Suprapubic skin (tissue), 4 donors: ENCODE measurements at places on chromosomes 3 and 15.

DNA sequence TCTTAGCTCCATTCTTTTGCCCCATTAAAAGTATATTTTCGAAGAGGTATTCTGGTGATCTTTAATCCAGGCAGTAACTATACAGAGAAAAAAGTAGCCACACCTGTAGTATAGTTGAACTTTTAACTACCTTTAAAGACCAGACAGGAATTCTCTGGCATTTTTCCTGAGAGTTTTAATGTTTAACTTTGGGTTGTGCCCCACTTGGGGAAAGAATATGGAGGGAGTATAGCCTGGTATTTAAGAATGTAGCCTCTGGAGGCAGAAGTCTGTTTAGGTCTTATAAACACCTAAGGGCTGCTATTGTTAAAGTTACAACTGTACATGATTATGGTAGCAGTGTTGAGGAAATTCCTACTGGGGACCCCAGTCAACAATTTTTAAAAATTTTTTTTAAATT is 19.3 kb downstream of the C3orf85 start:
- DNase-seq = no peak
- no peak overlapping the region for H3K27ac ChIP-seq
- H3K4me3 ChIP-seq = no peak overlapping the region
- no peaks in the 10 kb centered on the region for H3K4me1 ChIP-seq
- no peaks in the 10 kb centered on the region for H3K36me3 ChIP-seq

- no peaks in the 10 kb centered on the region for H3K4me1 ChIP-seq
- H3K4me3 ChIP-seq = no peak overlapping the region
- peaks cover 98% of the 10 kb centered on the region for H3K36me3 ChIP-seq
- no peak for DNase-seq
- H3K27ac ChIP-seq = no peak overlapping the region
Measured at GRCh38 chr3:129132097-129132866, 10.7 kb upstream of the RAB43 start.

DNA sequence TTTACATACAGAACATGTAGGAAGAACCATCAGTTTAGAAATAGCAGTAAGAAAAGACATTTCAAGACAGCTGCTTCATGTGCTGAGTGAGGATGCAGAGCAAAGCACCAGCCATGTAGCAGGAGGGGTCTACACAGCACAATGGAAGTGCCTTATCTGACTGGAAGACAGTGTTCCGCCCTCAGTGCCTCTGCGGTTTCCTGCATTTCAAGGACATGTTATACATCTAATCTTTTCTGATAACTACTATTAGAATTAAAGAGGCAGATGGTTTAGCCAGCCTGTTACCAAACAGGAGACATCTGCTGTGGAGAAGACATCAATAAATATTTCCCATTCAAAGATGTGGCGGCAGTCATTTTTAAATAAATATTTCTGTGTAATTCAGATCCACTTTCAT is 10.6 kb downstream of the LSG1 start:
- H3K4me1 ChIP-seq = no peaks in the 10 kb centered on the region
- no peak for DNase-seq
- no peaks in the 10 kb centered on the region for H3K27me3 ChIP-seq
- H3K27ac ChIP-seq = no peak overlapping the region

DNA sequence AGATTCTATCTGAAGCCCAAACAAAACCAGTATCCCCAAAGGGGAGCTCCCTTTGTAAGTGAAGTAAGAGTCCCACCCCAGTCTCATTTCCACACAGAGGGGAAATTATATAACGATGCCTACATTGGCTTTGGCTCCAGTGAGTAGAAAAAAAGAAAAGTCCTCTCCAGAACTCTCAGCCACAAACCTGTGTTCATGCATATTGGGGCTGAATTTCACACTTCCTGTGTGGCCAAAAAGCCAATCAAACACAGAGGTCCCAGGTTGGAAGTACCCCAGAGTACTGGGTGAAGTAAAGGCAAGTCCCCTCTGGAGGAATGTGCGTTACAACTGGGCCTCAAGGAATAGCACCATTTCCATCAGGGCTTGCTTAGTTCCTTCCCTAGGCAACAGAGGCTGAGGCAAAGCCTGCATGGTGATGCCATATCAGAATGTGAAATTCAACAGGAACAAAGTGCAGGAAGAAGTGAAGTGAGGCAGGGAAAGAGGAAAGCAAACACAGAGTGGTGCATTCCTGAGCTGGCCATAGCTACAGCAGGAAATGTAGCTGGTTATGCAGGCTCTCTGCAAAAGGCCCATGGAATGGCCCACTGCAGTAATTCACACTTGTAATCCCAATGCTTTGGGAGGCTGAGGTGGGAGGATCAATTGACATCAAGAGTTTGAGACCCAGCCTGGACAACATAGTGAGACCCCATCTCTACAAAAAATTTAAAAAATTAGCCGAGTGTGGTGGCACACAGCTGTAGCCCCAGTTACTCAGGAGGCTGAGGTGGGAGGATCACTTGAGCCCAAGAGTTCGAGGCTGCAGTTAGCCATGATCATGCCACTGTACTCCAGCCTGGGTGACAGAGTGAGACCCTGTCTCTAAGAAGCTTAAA is 16.6 kb upstream of the CX3CR1 start:
- H3K4me3 ChIP-seq = no peak overlapping the region
- no peaks in the 10 kb centered on the region for H3K4me1 ChIP-seq
- H3K27ac ChIP-seq = no peak overlapping the region
- no peaks in the 10 kb centered on the region for H3K36me3 ChIP-seq
- DNase-seq = no peak

GRCh38 chr15:64525828-64526530 is 65.6 kb downstream of the ZNF609 start:
- DNase-seq = no peak
- no peak overlapping the region for H3K27ac ChIP-seq
- H3K4me3 ChIP-seq = no peak overlapping the region
- H3K4me1 ChIP-seq = peaks cover 27% of the 10 kb centered on the region
- H3K27me3 ChIP-seq = no peaks in the 10 kb centered on the region

GRCh38 chr3:25472153-25472552 is 44.1 kb downstream of the RARB start:
- no peak overlapping the region for H3K4me3 ChIP-seq
- no peak overlapping the region for H3K27ac ChIP-seq
- no peak for DNase-seq
- H3K27me3 ChIP-seq = no peaks in the 10 kb centered on the region
- H3K4me1 ChIP-seq = peaks cover 25% of the 10 kb centered on the region

- no peak for DNase-seq
- no peaks in the 10 kb centered on the region for H3K4me1 ChIP-seq
- H3K4me3 ChIP-seq = no peak overlapping the region
- no peaks in the 10 kb centered on the region for H3K36me3 ChIP-seq
- no peak overlapping the region for H3K27ac ChIP-seq
Measured at GRCh38 chr3:143720381-143720780, 127.9 kb downstream of the SLC9A9 start.

DNA sequence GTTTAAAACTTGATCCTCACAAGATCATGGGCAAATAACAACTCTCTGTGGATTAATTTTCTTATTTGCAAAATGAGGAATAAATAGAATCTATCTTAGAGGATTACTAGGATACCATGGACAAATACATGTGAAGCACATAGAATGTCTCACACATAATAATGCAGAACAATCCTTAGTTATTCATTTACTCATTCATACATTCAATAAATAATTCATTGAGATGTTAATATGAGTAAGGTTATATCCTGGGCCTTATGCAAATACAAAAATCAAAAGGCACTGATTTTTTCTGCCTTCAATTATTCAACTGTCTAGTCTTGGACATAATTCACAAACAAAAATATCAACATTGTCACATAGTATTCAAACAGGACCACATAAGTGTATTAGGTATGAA is 654.1 kb downstream of the MECOM start:
- no peak overlapping the region for H3K27ac ChIP-seq
- no peak overlapping the region for H3K4me3 ChIP-seq
- no peaks in the 10 kb centered on the region for H3K4me1 ChIP-seq

- no peak for DNase-seq
- no peak overlapping the region for H3K4me3 ChIP-seq
- H3K27ac ChIP-seq = no peak overlapping the region
- H3K4me1 ChIP-seq = no peaks in the 10 kb centered on the region
Measured at GRCh38 chr15:93913310-93913709, 318.1 kb upstream of the MCTP2 start.

GRCh38 chr3:5330152-5330810 is 142.8 kb downstream of the EDEM1 start:
- no peak overlapping the region for H3K27ac ChIP-seq
- no peak overlapping the region for H3K4me3 ChIP-seq
- H3K27me3 ChIP-seq = no peaks in the 10 kb centered on the region
- no peaks in the 10 kb centered on the region for H3K4me1 ChIP-seq

DNA sequence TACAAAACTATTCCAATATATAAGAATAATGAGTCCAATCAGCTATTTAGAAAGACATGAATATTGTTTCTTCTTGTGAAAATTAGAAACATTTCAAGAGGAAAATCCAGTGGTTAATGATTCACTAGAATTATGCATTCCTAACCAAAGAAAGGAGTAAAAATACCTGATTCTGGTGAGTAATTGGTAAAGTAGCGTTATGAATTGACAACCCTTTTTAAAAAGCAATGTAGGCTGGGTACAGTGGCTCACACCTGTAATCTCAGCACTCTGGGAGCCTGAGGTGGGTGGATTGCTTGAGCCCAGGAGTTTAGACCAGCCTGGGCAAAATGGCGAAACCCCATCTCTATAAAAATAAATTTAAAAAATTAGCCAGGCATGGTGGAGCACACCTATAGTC is 43.3 kb downstream of the TOPAZ1 start:
- no peak overlapping the region for H3K27ac ChIP-seq
- H3K36me3 ChIP-seq = no peaks in the 10 kb centered on the region
- H3K4me1 ChIP-seq = no peaks in the 10 kb centered on the region
- H3K27me3 ChIP-seq = peaks cover 12% of the 10 kb centered on the region

- H3K27me3 ChIP-seq = no peaks in the 10 kb centered on the region
- no peak overlapping the region for H3K27ac ChIP-seq
Measured at GRCh38 chr3:162601101-162601670, 1104.6 kb downstream of the OTOL1 start.

- no peaks in the 10 kb centered on the region for H3K4me1 ChIP-seq
- H3K27ac ChIP-seq = no peak overlapping the region
- H3K4me3 ChIP-seq = no peak overlapping the region
- DNase-seq = no peak
Measured at GRCh38 chr3:106033654-106034053, 164.8 kb upstream of the CBLB start.

GRCh38 chr15:98724048-98724447 is 75.7 kb downstream of the IGF1R start:
- peaks cover 32% of the 10 kb centered on the region for H3K4me1 ChIP-seq
- DNase-seq = no peak
- H3K4me3 ChIP-seq = no peak overlapping the region
- no peak overlapping the region for H3K27ac ChIP-seq

GRCh38 chr3:30282154-30282696 is 324.2 kb upstream of the TGFBR2 start:
- no peak overlapping the region for H3K4me3 ChIP-seq
- peaks cover 35% of the 10 kb centered on the region for H3K4me1 ChIP-seq
- H3K36me3 ChIP-seq = no peaks in the 10 kb centered on the region
- peak overlapping the region; percentile 13 for H3K27ac ChIP-seq

DNA sequence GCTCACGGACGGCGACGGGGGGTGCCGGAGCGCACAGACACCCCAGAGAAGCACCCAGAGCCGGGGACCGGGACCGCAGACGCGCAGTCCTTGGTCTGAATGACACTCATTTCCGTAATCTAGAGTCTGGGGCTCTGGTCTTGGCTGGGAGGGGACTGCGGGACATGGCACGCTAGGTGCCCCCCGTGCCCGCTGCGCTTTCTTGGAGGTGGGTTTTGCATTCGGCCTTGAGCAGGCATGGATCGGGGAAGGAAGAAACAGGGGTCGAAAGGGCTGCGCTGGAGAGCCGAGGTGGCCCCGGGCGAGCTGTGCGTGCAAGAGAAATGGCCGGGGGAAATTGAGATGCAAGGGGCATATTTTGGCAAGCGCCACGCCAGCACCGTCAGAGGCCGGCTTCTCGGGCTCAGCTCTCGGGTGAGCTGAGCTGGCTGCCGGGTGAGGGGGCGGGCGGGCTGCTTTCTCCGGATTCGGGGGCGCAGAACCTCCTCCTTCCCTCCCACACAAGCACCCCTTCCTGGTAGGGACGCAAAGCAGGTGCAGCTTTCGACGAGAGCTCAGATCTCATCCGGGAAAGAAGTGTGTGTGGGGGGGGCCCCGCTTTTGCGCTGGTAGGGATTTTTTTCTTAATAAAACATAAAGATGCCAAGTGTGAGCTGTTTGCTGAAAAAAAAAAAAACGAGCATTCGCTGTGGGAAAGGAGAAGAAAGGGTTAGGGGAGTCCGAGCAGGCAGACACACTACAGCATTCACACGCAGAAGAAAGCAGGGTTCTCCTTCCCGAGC is 963 bp upstream of the NTRK3 start:
- H3K36me3 ChIP-seq = no peaks in the 10 kb centered on the region
- no peak overlapping the region for H3K27ac ChIP-seq
- H3K27me3 ChIP-seq = peaks cover 76% of the 10 kb centered on the region
- no peak for DNase-seq

- no peak overlapping the region for H3K4me3 ChIP-seq
- H3K4me1 ChIP-seq = no peaks in the 10 kb centered on the region
- H3K36me3 ChIP-seq = no peaks in the 10 kb centered on the region
Measured at GRCh38 chr15:69576948-69577351, 124.3 kb downstream of the RPLP1 start.

- no peak overlapping the region for H3K4me3 ChIP-seq
- H3K27ac ChIP-seq = no peak overlapping the region
- DNase-seq = no peak
Measured at GRCh38 chr3:71172951-71173350, 410.6 kb downstream of the FOXP1 start.

GRCh38 chr15:51536965-51537574 is 85.5 kb downstream of the DMXL2 start:
- no peak for DNase-seq
- H3K4me3 ChIP-seq = no peak overlapping the region
- H3K27me3 ChIP-seq = no peaks in the 10 kb centered on the region
